Stimulated activated naive CD8-positive, alpha-beta T cell treated with anti-CD3 and anti-CD28 coated beads, Interleukin-15, amount 100 ng/mL, for 72 hours (primary cell): ENCODE measurements at places on chromosomes 3 and 15.

DNA sequence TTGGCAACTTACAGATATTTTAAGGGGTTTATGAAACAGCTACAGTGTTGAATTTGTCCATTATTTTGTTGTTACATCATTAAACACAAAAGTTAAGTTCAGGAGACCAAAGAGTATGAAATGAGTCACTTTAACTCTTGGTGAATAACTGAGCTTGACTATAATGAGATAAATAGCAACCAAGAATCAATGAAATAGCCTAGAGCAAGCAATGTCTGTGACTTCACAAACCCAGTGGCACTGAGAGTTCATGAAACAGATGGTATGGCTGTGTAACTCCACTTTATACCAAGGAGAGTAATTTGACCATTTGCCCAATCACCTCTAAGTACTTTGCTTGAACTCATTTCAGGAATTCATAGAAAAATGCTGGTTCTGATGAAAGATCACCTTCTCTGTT lies 169.6 kb upstream of the GADL1 start:
- no peak for DNase-seq

GRCh38 chr3:155995525-155996370 lies 124.6 kb upstream of the KCNAB1 start:
- DNase-seq: no peak

- no peak for DNase-seq
Measured at GRCh38 chr3:118075873-118076272, 958.8 kb downstream of the IGSF11 start.

DNA sequence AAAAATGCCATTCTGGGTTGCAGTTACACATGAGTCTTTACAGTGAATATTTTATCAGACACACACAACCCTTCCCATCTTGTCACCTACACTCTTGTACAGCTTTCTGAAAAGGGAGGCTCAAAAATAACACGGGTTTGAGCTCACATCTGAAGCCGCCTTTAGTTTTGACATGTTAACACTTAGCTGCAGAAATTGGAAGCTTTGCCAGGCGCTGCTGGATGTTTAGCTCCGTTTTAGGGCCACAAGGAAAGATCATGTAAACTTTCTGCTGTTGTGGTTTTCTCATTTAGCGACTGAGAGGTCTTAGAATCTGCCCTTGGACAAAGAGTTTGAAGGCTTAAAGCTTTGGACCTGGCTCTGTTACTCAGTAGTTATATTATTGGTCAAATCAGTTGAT lies 120.1 kb downstream of the OXNAD1 start:
- DNase-seq: no peak

- no peak for DNase-seq
Measured at GRCh38 chr3:90034038-90034437, 926.6 kb downstream of the EPHA3 start.

- DNase-seq: no peak
Measured at GRCh38 chr15:50046867-50047266, 72.2 kb downstream of the ATP8B4 start.

- peak; percentile 23 for DNase-seq
Measured at GRCh38 chr3:139935016-139935865, at the start of gene CLSTN2. TSS of gene CLSTN2 (plus strand) at chr3:139935185.

DNA sequence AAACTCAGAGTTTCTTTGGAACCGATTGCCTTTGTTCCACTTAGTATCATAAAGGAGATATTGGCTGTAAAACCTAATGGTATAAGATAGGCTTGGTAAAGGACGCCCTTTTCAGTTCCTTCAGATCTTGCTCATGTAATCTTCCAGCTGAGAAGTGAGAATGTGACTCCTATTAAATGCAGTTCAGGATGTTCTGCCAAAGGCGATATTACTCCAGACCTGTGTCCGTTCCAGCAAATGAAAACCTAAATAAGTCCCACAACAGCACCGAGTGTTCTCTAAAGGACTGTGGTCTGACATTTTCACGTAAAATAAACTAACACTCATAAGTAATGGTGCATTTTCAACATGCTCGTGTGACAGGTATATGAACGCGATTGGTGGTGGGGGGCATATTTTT lies 276.2 kb downstream of the FEZF2 start:
- DNase-seq: no peak

GRCh38 chr3:51670053-51670822 lies 814 bp upstream of the TEX264 start:
- DNase-seq: no peak

DNA sequence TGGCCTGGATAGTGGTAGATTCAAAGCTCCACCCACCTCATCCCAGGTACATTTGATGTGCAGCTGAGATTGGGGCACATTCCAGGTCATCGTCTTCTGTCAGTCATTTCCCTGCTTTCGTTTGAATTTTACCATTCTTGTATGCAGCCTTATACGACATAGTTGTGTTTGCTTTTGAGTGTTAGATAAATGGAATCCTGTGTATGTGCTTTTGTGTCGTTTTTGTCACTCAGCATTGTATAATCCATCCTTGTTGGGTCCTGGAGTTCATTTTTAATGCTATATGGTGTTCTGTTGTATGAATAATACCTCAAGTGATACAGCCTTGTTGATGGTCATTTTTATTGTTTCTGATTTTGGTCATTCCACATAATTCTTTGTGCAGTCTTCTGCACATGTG lies 7.3 kb downstream of the RCCD1 start:
- no peak for DNase-seq

DNA sequence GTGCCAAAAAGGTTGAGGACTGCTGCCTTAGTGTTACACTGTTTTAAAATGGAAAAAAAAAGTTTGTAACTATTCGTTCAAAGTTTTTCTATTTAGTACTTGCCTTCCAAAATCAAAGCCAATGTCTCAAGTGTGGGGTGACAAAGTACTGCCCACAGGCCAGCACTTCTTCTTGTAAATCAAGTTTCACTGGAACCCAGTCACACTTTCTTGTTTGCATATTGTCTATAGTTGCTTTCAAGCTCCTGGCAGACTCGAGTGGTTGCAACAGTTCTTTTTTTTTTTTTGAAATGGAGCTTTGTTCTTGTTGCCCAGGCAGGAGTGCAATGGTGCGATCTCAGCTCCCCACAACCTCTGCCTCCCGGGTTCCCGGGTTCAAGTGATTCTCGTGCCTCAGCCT lies 75.3 kb upstream of the RPL35A start:
- no peak for DNase-seq

- DNase-seq: no peak
Measured at GRCh38 chr15:55284426-55284825, 5.2 kb downstream of the RAB27A start.
